ENCODE measurements at places on chromosomes 16 and 17.

GRCh38 chr17:63753215-63753614 is 11.6 kb upstream of the STRADA start:
- no peak for DNase-seq

- no peak for DNase-seq
Observed at GRCh38 chr17:34118564-34118963, 136.5 kb upstream of the CCL2 start.

- peak; percentile 84 for DNase-seq
Observed at GRCh38 chr16:81745704-81746558, 33.2 kb upstream of the PLCG2 start.

- DNase-seq, result no peak
Observed at GRCh38 chr16:621526-622105, 9.2 kb upstream of the WFIKKN1 start.

- DNase-seq, result no peak
Observed at GRCh38 chr16:10040136-10041080, 141.8 kb downstream of the GRIN2A start.

DNA sequence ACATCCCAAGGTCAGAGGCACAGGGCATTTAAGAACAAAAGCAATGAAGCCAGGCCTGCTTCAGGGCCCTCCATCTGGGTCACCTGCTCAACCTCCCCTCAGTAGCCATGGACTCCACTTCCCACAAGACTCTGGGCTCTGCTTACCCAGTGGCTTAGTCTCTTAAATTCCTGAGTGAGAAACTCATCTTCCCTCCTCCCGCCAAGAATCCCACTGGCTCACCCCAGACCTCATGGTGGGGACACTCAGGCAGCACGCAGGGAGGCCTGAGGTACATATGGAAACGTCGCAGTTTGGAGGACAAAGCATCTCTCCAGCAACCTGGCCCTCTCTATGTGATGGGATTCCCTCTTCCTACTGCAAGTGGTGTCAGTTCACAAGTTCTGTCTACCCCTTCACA is 326.7 kb upstream of the CDH5 start:
- DNase-seq, result no peak

DNA sequence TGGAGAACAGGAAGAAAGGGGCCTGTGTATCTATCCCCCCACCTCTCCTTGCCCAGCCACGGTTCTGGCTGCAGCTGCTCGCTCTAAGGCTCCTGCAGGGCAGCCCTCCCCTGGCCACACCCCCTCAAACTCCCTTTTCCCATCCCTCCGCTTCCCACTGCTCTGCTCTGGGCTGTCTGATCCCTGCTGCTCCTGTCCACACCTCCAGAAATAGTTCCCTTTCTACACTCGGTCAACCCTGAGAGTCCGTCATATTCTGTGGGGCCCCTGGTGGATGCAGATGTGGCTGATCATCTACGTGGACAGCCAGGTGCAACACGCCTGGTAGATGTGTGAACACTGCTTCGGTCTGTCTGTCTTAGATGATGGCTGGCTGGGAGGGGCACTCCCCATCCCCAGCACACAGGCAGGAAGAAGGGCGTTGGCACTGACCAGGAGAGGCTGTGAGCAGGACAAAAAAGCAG is 19.3 kb upstream of the KRT19 start:
- no peak for DNase-seq

- no peak for DNase-seq
Observed at GRCh38 chr17:75828076-75828400, 16.2 kb downstream of the UNC13D start.

All from GM12865 (cell line).